WTC11 (cell line): ENCODE measurements at places on chromosomes 2 and 18.

- DNase-seq, result no peak
These were observed 78.8 kb downstream of the MYL12B start for GRCh38 chr18:3340682-3341097.

DNA sequence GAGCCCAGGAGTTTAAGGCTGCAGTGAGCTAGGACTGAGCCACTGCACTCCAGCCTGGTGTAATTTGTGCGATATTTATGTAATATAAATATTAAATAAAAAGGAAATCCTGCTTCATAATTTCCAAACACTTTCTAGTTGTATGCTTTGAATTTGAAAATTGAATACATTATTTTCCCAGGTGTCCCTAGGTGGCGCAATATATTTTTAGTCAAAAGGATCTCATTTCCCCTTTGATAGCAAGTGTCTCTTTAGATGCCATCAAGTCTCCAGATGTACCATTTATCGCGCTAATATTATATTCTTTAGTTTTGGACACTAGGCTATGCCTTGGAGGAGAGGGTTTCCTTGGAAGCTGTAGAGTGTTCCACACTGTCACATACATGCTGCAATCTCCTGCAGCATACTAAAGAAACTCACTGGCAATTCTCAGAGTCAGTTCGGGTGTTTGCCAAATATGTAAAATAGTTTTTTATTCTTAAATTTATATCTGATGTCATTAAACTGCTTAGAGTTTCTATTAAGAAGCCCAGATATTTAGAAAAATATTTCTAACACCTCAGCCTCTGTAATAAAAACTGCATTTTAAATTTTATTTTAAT lies 5.6 kb upstream of the WDR7 start:
- no peak for DNase-seq

DNA sequence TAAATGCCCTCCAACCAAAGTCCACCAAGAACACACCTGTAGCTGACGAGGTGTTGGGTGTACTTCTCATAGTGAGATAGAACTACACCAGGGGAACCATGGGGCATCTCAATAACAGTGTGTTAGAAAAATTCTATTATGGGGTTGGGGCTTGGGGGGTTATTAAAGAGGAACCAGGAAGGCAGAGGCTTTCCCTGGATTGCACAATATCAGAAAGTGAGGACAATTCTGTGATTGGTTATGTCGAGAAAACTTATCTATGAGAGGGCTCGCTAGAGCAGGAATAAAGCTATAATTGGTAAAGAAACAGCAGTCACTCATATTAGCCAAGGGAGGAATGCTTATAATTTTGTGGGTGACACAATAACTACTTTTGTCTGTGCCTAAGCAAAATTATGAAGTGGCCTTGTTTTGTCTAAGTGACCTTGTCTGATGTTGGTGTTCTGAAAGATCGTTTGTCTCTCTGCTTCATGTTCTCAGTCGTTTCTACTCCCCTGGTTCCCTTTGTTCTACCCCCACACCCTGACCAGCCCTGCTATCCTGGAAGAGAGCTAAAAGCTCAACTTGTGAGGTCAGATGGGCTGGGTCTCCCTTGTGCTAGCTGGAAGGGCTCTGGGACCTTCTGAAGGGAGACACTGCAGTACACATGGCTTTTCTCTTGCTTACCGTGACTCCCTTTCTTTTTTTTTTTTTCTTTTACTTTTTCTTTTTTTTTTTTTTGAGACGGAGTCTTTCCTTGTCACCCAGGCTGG lies 21.6 kb upstream of the INO80C start:
- no peak for DNase-seq

DNA sequence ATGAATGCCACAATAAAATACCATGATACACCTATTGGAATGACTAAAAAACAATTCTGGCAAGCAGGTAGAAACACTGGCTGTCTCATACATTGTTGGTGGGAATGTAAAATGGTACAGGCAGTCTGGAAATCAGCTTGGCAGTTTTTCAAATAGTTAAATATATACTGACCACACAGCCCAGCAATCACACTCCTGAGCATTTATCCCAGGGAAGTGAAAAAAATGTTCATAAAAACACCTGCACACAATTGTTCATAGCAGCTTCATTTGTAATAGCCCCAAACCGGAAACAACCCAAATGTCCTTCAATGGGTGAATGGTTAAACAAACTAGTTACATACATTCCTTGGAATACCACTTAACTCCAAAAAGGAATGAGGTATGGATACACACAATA lies 137.2 kb downstream of the TFCP2L1 start:
- DNase-seq, result no peak

- no peak for DNase-seq
These were observed 2.1 kb downstream of the RRM2 start for GRCh38 chr2:10124538-10125045.

- no peak for DNase-seq
These were observed 100.2 kb upstream of the MYCN start for GRCh38 chr2:15840148-15840547.

GRCh38 chr18:32346671-32347070 lies 124.0 kb downstream of the GAREM1 start:
- DNase-seq, result no peak

- no peak for DNase-seq
These were observed 104.1 kb downstream of the DLGAP1 start for GRCh38 chr18:4351005-4351404.

DNA sequence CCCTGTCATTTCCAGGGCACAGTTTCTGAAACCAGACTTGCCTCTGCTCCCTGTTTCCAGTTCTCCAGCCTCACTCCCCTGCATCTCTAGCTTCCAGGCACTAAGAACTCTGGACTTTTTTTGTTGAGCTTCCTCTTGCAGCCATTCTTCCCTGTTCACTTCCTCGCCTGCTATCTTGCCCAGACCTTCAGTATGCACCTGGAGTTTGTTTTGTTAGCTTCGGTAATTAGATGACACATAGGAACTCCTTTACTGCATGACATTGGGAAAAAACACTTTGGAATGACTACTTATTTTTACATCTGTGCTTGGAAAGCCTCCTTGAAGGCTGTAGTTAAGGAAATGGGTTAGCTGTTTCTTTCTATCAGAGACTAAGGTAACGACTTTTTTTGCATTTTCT lies 35.2 kb downstream of the OTOF start:
- DNase-seq, result no peak

DNA sequence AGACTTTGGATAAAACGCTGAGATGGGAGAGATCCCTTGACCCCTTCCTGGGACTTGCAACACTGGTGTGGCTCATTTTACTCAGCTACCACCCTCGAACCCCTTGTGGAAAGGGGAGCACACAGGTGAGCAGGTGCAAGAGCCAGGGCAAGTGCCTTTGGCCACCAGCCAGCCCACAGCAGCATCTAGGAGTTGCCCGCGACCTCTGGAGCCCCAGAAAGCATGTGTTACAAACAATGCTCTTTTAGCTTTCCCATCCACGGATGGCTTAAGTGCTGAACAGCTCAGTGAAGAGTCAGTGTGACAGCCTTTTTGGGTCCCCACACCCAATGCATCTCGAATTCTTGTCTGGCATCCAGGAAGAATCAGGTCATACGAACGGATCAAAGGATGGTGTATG lies 197.8 kb downstream of the MEMO1 start:
- no peak for DNase-seq

GRCh38 chr18:42893977-42894376 lies 221.5 kb downstream of the RIT2 start:
- no peak for DNase-seq

- DNase-seq, result no peak
These were observed 19.7 kb upstream of the SFXN5 start for GRCh38 chr2:73091164-73091563.

- no peak for DNase-seq
These were observed 376.6 kb upstream of the TRIB2 start for GRCh38 chr2:12340164-12340563.

- no peak for DNase-seq
These were observed 8.0 kb downstream of the AGFG1 start for GRCh38 chr2:227479865-227480475.

DNA sequence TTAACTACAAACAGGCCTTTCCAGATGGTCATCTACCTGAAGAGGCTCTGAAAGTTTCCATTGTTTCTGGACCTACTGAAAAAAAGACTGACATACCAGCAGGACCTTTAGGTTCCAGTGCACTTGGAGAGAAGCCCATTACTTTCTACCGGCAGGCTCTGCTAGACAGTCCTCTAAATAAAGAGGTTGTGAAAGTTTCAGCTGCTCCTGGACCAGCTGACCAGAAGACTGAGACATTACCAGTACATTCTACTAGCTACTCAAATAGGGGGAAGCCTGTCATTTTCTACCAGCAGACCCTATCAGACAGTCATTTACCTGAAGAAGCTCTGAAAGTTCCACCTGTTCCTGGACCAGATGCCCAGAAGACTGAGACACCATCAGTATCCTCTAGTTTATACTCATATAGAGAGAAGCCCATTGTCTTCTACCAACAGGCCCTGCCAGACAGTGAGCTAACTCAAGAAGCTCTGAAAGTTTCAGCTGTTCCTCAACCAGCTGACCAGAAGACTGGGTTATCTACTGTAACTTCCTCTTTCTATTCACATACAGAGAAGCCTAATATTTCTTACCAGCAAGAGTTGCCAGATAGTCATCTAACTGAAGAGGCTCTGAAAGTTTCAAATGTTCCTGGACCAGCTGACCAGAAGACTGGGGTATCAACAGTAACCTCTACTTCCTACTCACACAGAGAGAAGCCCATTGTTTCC lies 65.8 kb downstream of the ALMS1 start:
- DNase-seq, result no peak

GRCh38 chr2:67437114-67437513 lies 40.0 kb downstream of the ETAA1 start:
- DNase-seq, result no peak

- DNase-seq, result no peak
These were observed 20.7 kb downstream of the SLC4A3 start for GRCh38 chr2:219648176-219648575.

DNA sequence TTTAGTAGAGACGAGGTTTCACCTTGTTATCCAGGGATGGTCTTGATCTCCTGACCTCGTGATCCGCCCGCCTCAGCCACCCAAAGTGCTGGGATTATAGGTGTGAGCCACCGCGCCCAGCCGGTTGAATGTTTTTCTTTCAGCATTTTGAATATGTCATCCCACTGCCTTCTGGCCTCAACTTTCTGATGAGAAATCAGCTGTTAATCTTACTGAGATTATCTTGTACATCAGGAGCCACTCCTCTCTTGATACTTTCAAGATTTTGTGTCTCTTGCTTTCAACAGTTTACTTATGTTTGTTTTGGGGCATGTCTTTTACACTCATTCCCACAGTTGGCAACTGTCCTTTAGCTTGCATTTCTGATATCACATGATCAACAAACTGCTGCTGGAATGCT lies 46.3 kb downstream of the CCDC150 start:
- DNase-seq, result no peak

DNA sequence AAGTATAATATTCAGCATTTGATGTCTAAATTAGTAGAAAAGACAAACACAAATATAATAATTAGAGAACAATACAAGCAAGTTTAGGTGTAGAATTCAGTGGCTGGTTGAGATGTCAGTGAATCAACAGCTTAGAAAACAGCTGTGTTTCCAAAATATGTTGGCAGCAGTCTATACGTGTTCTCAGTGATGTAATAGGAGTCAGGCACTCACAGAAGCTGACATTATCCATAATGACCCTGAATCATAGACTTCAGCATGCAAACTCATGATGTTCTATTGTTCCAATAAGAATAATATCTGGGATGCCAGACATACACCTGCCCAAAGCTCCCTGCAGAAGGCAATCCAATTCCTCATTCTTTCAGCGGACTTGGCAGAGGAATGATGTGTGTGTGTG lies 164.7 kb downstream of the SLC8A1 start:
- no peak for DNase-seq

- DNase-seq, result no peak
These were observed 44.4 kb downstream of the EN1 start for GRCh38 chr2:118803012-118803411.

- DNase-seq, result no peak
These were observed 151.1 kb downstream of the CCDC148 start for GRCh38 chr2:158305501-158305900.

- DNase-seq, result no peak
These were observed 10.0 kb downstream of the PPP4R1 start for GRCh38 chr18:9604348-9604747.

GRCh38 chr18:47062471-47062870 lies 27.1 kb upstream of the ELOA2 start:
- DNase-seq, result no peak

GRCh38 chr2:200158647-200159356 lies 147.7 kb upstream of the SPATS2L start:
- no peak for DNase-seq

- no peak for DNase-seq
These were observed 29.1 kb upstream of the CSRNP3 start for GRCh38 chr2:165440367-165440766.

DNA sequence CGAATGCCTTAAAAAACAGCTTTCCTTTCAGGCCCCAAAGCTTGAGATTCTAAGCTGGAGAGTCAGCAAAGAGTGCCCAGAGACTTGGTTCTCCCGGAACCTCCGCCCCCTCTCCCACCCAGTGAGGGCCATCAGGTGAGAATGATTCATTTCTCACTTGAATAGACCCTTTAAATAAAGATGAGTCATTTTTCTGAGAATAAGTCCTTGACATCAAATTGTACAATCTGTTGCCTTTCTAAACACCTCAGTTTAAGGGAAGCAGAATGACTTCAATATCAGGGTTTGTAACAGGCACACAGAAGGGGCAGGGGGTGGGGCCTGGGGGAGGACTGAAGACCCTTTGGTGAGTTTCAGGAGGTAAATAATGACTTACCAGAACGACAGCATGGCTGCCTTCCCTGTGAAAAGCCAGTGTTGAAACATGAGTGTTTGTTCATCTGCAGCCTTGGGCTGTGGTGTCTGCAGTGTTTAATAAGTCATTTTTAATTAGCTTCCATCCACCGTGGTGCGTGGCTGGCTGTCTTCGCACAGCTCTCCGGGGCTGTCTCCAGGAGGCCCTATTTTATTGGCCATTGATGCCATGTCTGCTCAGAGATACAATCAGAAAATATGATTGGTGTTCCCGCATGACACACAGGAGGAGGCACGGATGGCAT lies 134.9 kb upstream of the ZNF236 start:
- DNase-seq, result no peak

DNA sequence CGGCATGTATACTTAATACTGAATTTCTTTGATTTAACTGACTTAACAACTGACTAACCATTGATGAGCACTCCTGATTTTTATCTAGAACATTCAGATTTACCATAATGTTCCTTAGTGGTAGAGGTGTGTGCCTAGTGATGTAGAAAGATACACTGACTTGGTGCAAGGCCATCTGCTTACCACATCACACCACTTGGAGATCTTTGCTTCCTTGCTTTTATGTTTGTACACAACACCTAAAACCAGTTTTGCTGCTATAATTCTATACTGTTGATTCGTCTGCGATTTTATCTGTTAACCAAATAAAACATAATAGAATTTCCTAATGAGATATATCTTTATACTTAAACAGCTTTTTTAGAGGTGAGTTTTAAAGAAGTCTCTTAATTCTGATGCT lies 3.9 kb upstream of the FARP2 start:
- DNase-seq, result no peak

- no peak for DNase-seq
These were observed 41.8 kb downstream of the MAP4K3 start for GRCh38 chr2:39395313-39395712.
